Endothelial cell of umbilical vein (primary cell): ENCODE measurements at places on chromosomes 4 and X. TPM values are rescaled to one million over a fixed set of nuclear protein-coding genes. Genes with fewer than 3 reads are reported as not detected.

GRCh38 chrX:40291553-40291952 lies 193.8 kb upstream of the BCOR start:
- no peaks in the 10 kb centered on the region for H3K4me1 ChIP-seq
- H3K27ac ChIP-seq, result no peak overlapping the region
- no peak for DNase-seq
- H3K36me3 ChIP-seq, result no peaks in the 10 kb centered on the region

DNA sequence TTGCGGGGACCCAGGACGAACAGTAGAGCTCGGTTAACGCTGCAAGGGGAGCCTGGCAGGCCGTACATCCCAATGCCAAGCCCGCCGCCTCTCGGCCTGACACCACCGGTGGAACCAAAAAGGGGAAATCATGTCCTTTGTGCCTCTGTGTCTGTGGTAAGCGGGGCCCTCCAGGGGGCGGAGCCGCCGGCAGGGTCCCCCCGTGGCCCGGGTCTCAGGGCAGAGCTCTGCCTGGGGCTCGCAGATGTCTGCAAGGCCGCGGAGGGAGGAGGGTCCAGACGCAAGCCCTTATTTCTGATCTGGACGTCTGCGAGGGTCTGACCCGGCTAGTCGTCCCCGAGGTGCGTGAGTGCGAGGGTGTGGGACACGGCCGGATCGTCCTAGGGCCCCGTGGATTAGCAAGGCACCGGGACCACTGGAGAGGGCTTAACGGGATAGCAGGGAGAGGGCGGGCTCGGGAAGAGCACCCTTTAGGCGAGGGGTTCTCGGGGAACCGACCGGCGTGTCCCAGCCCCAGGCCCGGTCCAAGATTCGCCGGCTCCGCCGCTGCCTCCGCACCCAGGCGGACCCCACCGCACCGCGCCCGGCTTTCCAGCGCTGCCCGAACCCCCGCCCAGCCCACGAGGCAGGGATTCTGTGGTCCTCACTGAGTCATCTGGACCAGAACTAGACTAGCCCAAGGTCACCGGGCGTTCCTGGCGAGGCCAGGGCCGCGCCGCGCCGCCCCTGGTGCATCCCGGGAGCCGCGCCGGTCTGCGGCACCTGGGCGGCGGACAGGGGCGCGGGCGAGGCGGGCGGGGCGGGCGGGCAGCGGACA lies 863 bp upstream of the FAM193A start:
- H3K36me3 ChIP-seq, result no peaks in the 10 kb centered on the region
- DNase-seq, result no peak
- H3K4me1 ChIP-seq, result peaks cover 9% of the 10 kb centered on the region
- H3K27me3 ChIP-seq, result no peaks in the 10 kb centered on the region

- H3K4me1 ChIP-seq, result peaks cover 14% of the 10 kb centered on the region
- no peaks in the 10 kb centered on the region for H3K36me3 ChIP-seq
- no peak overlapping the region for H3K4me3 ChIP-seq
- no peak for DNase-seq
- no peaks in the 10 kb centered on the region for H3K27me3 ChIP-seq
These were observed 27.6 kb upstream of the CFAP299 start for GRCh38 chr4:80307774-80308465.

DNA sequence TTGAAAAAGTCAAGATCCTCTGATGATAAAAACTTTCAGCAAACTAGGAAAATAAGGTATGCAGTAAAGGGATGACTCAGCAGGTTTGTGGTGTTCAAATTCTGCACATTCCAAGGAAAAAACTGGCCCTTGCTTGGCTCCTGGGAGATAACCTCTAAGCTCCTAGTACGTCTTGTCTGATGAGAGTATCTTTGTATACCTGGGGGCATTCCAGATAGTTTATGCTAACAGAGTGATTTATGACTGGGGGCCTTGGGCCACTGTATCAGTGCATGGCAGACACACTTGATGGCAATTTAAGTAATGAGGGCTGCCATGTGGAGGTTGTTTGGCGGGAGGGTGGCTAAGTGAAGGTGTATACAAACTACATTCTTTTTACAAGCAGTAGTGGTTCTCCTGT lies 56.9 kb downstream of the NSG1 start:
- no peak overlapping the region for H3K4me3 ChIP-seq
- no peaks in the 10 kb centered on the region for H3K27me3 ChIP-seq
- peaks cover 2% of the 10 kb centered on the region for H3K36me3 ChIP-seq
- peaks cover 3% of the 10 kb centered on the region for H3K4me1 ChIP-seq
- H3K27ac ChIP-seq, result no peak overlapping the region
- DNase-seq, result peak; percentile 4

DNA sequence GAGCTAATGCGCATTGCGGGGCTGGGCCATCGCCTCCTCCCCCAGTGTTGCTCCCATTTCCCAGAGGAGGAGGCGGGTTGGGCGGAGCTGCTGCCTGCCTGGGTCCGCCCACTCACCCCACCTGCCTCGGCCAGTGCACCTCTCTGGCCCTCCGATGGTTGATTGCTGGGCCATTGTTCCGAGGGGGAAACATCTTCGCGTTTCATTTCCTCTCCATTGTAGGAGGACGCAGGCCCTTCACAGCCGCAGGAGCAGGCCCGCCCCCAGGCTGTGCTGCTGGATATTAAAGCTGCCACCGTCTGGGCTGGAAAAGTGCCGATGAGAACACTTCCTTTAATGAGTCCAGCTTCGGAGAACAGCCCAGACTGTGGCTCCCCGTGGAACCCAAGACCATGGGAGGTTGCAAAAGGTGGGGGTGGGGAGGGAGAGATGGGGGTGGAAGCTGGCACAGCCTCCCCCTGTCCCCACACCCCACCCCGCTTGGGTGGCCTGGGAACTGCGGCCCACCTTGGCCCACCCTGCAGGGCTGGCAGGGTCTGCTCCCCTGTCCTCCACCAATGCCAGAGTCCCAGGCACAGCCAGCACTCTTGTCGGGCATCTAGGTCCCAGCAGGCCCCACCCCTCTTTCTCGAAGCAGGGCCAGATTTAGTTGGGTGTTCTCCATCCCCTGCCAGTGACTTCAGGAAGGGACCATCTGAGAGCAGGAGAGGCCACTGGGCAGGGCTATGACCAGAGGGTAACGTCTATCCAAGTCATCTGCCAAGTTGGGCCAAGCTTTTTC lies 96.6 kb downstream of the ADRA2C start:
- no peak overlapping the region for H3K4me3 ChIP-seq
- peak; percentile 81 for DNase-seq
- no peak overlapping the region for H3K27ac ChIP-seq
- H3K36me3 ChIP-seq, result no peaks in the 10 kb centered on the region
- H3K4me1 ChIP-seq, result peaks cover 4% of the 10 kb centered on the region
- H3K27me3 ChIP-seq, result no peaks in the 10 kb centered on the region

DNA sequence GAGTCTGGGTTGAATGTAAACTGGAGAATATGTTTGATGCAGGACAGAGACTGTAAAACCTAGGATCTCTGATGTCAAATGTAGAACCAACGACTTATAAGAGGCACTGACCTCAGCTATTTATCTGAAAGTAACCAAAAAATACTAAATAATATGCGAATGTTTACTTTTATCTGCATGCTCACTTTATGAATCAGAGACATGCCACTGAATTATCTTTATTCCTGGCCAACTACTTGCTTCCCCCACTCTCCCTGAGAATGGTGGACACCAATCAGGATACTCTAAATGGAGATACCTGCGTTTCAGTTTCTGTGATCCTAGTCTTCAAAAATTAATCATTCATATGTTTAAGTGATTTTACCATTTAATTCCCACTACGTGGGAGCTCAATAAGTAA lies 1038.4 kb upstream of the PABPC4L start:
- H3K36me3 ChIP-seq, result no peaks in the 10 kb centered on the region
- H3K4me3 ChIP-seq, result no peak overlapping the region
- no peaks in the 10 kb centered on the region for H3K4me1 ChIP-seq
- H3K27me3 ChIP-seq, result no peaks in the 10 kb centered on the region

- H3K36me3 ChIP-seq, result no peaks in the 10 kb centered on the region
- peaks cover 7% of the 10 kb centered on the region for H3K4me1 ChIP-seq
- H3K27me3 ChIP-seq, result no peaks in the 10 kb centered on the region
- peak; percentile 5 for DNase-seq
- no peak overlapping the region for H3K27ac ChIP-seq
These were observed 1.2 kb downstream of the PRPS1 start for GRCh38 chrX:107629540-107629909.

- DNase-seq, result no peak
- H3K27ac ChIP-seq, result no peak overlapping the region
- H3K27me3 ChIP-seq, result no peaks in the 10 kb centered on the region
- H3K4me3 ChIP-seq, result no peak overlapping the region
- no peaks in the 10 kb centered on the region for H3K4me1 ChIP-seq
These were observed 432.4 kb downstream of the DMD start for GRCh38 chrX:32778965-32779364.

DNA sequence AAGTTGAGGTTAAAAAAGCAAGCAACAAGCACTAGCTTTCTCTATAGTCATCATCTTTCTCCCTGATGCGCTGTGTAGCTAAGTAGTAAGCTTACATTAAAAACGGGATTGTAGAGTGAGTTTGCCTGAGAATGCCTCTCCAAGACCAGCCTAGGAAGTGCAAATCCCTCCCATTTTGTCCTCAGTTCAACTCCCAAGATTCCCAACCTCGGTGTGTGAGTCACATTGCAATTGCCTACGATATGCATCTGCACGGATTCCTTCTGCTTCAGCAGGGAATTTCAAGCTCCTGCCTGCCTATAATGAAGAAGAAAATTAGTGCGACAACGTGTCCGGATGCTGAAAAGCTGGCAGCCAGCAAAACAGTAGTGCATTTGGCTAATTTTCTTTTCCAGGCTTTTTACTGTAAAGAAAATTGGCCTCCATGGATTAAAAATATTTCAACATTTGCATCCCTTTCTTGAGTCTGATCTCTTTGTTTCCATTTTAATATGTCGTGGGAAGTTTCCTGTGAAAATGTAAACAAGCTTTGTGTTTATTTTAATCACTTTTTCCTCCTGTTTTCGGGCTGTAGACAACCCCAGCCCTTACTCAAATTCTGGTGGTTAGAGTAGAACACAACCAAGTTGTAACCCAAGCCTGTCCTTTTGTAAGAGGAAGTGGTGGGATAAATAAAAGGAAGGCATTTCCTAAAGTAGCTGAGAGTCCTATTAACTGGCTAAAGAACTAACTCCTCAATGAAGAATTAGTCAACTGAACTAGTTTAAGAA lies 58.4 kb upstream of the TET2 start:
- no peaks in the 10 kb centered on the region for H3K4me1 ChIP-seq
- no peaks in the 10 kb centered on the region for H3K27me3 ChIP-seq
- H3K27ac ChIP-seq, result no peak overlapping the region
- DNase-seq, result peak; percentile 74
- no peaks in the 10 kb centered on the region for H3K36me3 ChIP-seq

DNA sequence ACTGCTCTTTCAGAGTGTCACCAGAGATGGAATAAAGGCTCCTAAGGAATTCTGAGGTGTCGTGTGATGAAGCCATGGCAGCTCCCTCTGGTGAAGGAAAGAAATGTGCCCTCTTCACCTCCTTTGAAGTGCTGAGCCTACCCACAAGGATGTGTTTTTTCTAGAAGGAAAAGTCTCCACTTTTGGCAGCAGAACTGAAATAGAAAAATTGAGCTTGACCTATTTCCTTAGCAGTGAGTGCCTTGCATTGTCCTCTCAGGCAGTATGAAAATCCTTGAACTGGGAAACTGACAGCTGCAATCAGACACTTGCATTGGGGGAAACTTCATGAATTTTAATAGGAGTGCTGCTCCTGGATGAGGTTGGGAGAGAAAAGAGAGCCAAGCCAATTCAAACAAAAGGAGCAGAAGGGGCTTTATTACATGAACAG lies 95.2 kb downstream of the DCLK2 start:
- H3K36me3 ChIP-seq, result no peaks in the 10 kb centered on the region
- no peaks in the 10 kb centered on the region for H3K27me3 ChIP-seq
- H3K4me1 ChIP-seq, result peaks cover 19% of the 10 kb centered on the region

DNA sequence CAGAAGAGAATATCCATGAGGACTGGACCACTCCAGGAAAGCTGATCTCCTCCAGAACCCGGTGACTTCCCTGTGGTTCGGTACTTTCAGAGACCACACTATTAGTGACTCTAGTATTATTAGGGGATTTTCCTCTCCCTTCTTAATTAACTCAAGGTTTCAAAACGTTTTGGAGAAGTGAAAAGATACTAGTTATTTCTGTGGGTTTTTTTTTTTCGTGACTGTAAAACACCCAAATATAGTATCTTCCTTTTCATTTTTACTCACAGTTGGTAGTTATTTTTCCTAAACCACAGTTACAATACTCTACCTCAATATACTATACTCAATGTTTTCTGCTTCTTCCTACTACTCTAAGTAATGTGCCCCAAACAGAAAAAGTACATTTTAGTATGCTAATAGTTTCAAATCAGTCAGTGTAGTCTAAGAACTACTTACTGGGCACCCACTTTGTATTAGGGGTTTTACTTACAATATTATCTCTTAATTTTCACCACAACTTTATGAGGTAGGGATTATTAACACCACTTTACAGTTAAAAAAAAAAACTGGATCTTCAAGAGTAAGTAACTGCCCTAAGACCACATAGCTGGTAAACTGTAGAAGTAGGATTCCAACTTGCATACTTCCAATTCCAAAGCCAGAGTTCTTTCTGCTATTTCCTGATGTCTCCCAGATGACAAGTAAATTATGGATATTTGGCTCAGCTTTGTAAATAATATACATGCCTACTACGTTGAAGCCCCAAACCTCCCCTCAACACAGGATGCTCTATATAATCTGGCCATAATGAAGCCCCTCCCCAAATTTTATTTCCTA lies 45.0 kb downstream of the SLC9A7 start:
- no peak overlapping the region for H3K27ac ChIP-seq
- no peaks in the 10 kb centered on the region for H3K36me3 ChIP-seq
- H3K27me3 ChIP-seq, result no peaks in the 10 kb centered on the region
- no peak for DNase-seq

Gene FGFBP2
- total RNA-seq, result not detected in 2 replicates

Gene TRIM75
- total RNA-seq, result not detected in 2 replicates
